IPS DF 19.7 (cell line): ENCODE measurements at places on chromosomes 2 and 18.

GRCh38 chr2:101265893-101266499 is 13.3 kb downstream of the CNOT11 start:
- no peak for DNase-seq

GRCh38 chr2:42054714-42055430 is 7.1 kb downstream of the PKDCC start:
- DNase-seq: no peak

- no peak for DNase-seq
Observed at GRCh38 chr2:59888015-59888414, 665.4 kb downstream of the BCL11A start.

- DNase-seq: no peak
Observed at GRCh38 chr2:197626965-197627625, 48.3 kb downstream of the RFTN2 start.

- DNase-seq: no peak
Observed at GRCh38 chr2:84953535-84953934, 17.4 kb upstream of the KCMF1 start.

GRCh38 chr2:144379851-144380311 is 140.0 kb downstream of the ZEB2 start:
- no peak for DNase-seq
